ENCODE measurements at places on chromosomes 12 and 14. TPM values are rescaled to one million over a fixed set of nuclear protein-coding genes. Genes with fewer than 3 reads are reported as not detected.

DNA sequence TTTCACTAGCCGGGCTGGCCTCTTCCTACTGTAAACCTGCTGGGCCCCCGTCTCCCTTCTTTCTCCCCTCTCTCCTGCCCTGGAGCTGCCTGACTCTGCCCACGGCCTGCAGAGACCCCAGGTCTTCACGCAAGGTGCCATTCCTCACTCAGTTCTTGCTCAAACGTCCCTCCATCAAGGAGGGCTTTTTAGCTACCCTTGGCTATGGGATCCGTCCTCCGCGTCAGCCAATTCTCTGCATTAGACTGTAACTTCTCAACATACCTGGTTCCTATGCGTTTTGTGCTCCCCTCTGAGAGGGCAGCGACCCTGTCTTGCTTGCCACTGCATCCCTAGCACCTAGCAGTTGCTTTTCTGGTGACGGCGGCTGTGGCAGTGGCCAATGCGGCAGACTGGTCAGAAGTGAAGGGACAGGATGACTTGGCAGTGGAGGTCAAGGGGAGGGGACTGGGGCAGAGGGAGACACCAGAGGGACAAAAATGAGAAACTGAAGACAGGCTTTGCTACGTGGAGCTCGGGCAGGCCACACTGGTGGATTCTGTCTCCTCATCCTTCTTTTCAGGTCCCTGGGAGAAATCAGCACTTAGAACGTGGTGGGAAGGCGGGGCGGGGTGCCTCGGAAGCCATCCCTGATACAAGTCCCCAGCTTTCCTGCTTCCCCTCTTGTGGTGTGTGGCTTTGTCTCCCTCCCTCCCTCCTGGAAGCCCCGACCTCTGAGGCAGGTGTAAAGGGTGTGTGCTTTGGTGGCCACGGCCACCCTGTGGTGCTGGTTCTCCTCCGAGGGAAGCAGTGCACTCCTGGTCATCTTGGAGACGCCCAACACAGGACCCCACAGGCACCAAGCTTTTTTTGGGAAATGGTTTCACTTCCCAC, 1.8 kb downstream of the B3GNT4 start:
- no peak for DNase-seq

- no peak for DNase-seq
Measured at GRCh38 chr14:59238216-59238615, 49.7 kb downstream of the DAAM1 start.

Gene LRTM2
- total RNA-seq, result not detected

- no peak for DNase-seq
Measured at GRCh38 chr12:46893434-46893833, 67.6 kb upstream of the SLC38A4 start.

DNA sequence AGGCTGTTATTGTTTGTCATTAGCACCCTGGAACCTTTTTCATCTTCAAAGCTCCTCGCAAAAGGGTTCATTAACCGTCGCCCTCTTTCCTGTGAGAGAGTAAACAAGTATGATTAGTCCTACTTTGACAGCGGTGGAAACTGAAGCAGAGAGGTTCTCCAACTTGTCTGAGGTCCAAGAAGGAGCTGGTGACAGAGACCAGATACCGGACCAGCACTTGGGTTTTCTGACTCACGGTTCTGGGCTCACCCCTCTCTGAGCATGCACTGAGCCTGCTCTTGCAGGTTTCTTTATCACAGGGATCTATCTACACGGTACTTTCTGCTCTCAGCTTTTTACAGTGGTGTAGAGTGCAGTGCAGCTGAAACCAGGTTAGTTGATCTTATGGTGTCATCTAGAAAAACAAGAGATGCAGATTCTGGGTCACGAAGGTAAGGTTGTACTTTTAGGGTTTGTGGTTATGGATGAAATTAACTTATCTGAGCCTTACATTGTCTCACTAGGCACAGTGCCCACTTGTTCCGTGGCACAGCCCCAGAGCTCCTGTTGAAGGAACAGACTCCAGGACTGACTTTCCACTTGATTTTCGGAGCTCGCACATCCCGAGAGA, 62.1 kb downstream of the PPP2R5C start:
- DNase-seq, result no peak

DNA sequence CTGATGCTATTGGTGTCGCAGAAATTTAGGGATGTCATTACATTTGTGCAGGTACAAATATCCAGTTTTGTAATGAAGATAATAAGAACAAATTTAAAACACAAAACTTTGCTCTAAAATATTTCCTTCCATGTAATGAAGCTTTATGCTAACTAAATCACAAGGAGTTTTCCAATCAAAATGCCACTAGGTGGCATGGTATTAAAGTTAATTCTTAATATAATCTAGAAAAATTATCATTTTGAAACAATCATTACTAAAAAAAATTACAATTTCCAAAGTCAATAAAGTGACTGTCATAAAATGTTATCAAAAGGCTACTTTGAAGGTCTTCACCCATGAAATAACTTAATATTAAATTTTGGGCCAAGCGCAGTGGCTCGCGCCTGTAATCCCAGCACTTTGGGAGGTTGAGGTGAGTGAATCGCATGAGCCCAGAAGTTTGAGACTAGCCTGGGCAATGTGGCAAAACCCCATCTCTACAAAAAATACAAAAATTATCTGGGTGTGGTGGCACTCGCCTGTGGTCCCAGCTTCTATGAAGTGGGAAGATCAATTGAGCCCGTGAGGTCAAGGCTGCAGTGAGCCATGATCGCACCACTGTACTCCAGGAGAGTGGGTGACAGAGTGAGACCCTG, 77.4 kb downstream of the KIF21A start:
- DNase-seq, result no peak

DNA sequence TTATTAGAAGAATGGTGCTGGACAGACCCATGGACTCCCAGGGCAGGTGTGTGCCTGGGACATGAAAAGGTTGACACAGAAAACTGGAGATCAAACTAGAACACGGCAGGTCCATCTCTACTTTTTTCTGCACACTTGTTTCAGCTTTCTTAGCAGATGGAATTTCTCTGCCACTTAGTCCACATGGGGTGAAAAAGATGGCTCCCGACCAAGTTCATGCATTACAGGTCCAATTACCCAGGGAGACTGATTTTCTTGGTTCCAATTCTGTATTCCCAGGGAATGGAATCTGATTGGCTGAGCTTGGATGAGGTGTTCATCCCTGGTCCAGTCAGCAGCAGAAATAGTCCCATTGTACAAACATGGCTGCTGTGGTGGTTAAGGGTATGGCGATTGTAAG, 238.9 kb upstream of the SRRM4 start:
- no peak for DNase-seq

DNA sequence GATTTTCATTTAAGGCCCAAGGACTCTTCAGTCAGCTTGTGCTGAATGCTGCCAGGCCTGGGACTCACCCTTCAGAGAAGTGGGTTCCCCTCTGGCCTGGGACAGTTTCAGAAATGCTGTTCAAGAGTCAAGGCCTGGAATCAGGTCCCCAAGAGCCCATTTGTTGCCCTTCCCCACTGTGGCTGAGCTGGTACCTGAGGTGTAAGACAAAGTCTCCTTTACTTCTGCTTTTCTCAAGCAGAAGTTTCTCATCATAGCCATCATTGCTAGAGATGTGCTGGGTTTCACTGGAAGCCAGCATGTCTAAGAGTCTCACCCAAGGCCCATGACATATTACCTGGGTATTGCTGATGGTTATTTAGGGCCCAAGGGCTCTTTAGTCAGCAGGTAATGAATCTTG, 8.9 kb downstream of the FANCM start:
- no peak for DNase-seq

GRCh38 chr12:76178452-76178851, 94.0 kb upstream of the NAP1L1 start:
- no peak for DNase-seq

DNA sequence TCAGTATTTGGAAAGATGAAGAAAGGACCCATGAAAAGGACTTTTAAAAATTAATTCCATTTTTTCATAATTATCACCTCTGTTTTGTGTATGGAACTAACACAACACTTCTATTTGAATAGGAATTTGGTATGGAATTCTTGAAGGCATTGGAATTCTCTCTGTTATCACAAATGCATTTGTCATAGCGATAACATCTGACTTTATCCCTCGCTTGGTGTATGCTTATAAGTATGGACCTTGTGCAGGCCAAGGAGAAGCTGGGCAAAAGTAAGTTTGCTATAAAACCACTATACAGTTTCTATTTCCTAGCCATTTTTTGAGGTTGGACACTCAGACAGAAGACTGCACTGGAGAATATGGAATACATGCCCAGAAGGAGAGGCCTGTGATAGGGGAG, 98.6 kb downstream of the SLC5A8 start:
- DNase-seq, result no peak

DNA sequence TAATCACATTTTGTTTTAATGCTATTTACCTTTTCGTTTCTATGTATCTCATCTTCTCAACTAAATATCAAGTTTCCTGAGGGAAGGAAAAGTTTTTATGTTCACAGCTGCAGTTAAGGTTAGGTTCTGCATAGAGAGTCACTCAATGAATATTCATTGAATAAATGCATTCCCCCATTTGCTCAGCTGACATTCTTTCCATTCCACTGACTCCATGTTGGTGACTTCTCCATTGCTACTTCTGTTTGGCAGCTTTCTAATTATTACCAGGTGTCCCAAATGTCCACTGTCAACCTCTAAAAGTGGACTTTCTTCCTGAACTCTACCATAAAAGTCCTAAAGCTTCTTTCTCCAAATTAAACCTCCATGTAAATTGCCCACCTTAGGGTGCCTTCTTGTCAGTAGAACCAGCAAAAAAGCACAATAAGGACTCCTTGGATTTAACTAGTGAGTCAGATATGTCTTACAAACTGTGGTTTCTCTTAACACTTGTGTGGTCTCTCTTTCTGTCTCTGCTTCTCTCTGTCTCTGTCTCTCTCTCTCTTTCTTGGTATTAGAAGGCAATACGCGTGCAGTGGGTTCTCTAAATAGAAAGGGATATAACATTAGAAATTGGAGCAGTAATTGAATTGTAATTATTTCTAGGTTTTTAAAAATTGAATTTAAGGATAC, 85.9 kb downstream of the TMEM117 start:
- DNase-seq, result no peak

DNA sequence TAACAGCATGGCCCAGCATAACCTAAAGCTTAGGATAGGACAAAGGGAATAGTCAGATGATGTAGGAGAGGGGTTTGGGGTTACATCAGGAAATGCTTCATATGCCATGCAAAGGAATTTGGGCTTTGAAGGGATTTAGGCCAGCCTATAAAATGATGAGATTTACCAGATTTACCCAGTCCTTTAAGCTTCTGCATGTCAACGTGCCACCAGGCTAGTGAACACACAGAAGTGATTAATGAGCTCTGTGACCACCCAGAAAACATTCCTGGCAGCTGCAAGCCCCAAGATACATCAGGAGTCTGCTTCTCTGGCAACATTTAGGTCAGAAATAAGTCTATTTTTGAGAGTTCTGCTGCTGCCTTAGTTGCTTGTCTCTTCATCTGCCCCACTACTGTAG, 118.3 kb downstream of the LRIG3 start:
- no peak for DNase-seq

Gene A2ML1
- not detected for total RNA-seq

- DNase-seq, result no peak
Measured at GRCh38 chr12:6866920-6867412, 365 bp upstream of the TPI1 start.

DNA sequence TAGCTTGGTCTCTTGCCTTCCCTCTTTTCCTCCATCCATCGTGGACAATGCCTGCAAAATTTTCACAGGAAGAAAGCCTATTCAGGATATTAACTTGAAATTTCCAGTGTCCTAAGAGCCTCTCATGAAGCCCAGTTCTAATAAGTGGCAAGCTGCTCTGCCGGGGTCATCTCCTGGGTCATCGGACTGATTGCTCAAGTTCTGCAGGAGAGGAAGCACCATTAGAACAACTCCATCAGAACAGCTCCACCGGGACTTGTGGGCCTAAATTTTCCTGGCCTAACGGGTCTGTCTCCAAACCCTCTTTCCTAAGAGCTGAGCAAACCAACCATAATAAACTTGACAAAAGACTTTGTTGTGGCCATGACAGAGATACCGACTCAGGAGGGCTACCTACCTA, 13.9 kb downstream of the ERG28 start:
- no peak for DNase-seq

- no peak for DNase-seq
Measured at GRCh38 chr12:68462803-68463202, 130.6 kb upstream of the MDM1 start.

DNA sequence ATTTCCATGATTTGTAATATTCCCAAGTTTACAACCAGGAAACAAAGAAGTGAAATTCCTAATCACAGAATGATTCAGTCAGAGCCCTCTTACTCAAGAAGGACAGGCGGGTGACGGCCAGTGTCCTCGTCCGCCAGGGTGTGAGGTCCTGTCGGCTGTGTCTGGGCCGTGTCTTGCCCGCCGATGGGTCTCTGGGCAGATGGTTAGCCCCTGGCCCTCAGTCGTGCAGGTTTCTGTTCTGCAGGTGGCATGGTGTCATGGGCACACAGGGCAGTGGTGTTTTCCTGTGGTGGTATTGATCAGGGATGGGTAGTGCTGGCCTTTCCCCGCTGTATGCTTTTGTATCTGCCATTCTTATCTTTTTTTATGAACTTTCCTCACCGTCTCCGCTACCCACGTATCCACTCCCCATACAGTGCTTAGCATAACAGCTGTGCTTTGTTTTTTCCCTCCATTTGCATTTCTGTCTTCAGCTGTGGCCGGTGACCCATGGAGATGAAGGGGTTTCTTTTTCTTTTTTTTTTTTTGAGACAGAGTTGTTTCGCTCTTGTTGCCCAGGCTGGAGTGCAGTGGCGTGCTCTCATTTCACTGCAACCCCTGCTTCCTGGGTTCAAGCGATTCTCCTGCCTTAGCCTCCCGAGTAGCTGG, 100.7 kb downstream of the TSPAN9 start:
- no peak for DNase-seq

DNA sequence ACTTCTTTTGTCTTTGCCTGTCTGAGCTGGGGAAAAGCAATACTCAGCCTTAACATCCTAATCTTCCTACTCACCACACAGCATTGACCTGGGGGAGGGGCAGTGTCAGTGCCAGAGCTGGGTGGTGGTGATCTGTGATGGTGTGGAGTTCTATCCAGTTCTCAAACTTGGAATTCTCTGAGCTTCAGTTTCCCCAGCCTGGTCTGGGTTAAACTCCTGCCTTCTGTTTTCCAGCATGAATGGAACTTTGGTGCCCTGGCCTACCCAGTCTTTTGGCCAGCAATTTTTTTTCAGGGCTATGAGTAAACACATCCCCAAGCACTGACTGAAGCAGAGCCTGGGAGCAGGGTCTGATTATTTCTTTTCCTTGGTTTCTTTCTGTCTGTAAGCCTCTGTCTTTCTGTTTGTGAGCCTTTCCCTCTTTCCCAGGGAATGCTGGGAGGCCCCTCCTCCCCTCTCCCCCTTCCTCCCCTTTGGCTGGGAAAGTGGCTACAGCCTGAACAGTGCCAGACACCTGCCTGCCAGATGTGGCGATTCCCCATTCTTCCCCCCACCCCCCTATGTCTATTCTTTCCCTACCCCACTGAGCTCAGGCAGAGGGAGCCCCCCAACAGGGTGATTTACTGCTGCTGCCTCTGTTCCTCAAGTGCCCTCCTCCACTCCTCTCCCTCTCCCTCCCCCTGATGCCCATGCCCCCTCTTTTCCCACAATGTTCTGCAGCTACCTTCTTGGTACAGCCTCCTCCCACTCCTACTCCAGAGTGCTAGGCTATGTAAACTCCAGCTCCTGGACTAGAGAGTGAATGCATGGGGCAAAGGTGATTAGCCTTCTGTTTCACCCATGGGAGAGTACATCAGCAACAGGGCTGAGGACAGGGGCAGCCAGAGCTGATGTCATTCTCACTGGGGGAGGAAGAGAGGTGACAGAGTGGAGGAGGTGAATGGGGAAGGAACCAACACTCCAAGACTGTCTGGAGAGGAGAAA, 11.1 kb downstream of the GPR84 start:
- DNase-seq, result no peak

Gene KRT83
- not detected for total RNA-seq
